Amygdala (tissue), 56 donors: ENCODE measurements at places on chromosomes 3 and 15.

- peak; percentile 56 for DNase-seq
Measured at GRCh38 chr3:116770815-116771450, 61.4 kb downstream of the TUSC7 start.

DNA sequence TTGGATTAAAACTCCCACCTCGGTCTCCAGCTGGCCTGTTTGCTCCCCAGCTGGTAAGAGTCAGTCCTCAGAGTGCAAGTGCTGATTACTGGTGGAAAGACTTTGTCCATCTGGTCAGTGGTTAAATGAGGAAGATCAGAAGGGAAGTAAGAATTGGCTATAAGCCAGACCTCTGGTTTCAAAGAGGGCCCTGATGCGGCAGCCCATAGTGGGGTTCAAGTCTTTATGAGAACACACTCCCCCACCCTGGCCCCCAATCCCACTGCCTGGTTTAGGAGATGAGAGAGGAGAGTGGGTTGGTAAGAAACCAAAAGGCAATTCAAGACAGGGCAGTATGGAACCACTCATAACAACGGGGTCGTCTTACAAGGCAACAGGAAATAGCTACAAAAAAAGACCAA is 65.0 kb downstream of the FRMD4B start:
- no peak for DNase-seq

- no peak for DNase-seq
Measured at GRCh38 chr15:58352026-58352929, 79.5 kb upstream of the LIPC start.

GRCh38 chr3:60277361-60277800 is 973.9 kb downstream of the FHIT start:
- DNase-seq, result no peak

GRCh38 chr3:131485119-131485518 is 17.7 kb downstream of the MRPL3 start:
- no peak for DNase-seq

- DNase-seq, result no peak
Measured at GRCh38 chr3:107950417-107950816, 140.4 kb downstream of the CD47 start.

DNA sequence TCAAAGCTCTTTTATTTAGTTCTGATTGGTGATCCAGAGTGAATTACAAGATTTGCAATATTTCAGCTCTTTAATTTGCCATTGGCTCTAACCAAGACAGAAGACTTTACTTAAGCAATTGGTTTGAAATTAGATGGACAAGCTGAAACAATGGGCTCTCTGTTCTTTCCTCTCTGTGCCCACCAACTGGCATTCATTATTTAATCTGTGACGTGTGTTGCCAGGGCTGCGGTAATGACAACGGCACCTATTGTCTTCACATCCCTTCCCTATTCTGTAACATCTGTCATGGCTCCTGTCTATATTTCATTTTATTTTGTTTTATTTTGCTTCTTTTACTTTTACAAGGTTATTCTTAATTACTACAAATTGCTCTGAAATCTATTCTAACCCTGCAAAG is 33.9 kb downstream of the PLD1 start:
- DNase-seq, result no peak

DNA sequence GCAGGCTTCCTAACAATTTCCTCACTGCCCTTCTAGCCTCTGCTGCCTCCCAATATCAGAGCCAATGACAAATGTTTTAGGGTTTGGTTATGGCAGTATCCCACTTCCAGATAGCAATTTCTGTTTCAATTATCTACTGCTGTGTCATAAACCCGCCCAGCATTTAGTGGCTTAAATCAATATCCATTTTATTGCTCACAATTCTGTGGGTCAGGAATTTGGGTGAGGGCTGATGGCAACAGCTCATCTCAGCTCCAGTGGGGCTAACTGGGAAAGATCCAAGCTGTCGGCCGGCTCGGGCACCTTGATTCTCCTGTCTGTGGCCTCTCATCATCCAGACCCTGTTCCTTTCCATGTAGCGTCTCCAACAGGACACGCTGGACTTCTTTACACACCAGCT is 85.3 kb upstream of the GOLGA8J start:
- no peak for DNase-seq

DNA sequence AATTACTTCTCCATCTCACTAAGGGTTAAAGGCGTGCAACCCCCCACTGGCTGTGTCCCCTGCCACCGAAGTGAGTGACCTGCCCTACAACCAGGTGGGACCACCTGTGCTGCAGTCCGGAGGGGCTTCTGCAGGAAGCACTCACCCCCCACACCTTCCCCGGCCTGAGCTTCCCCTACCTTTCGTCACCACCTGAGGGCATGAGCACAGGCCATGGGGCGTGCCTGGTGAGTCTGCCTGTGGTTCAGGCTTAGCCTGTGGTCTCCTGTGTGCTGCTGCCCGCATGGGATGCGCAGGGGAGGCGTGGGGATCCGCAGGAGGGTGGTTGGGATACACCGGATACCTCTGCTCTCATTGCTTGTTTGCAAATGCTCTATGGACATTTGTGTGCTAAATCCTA is 46.0 kb downstream of the KLHL25 start:
- no peak for DNase-seq

DNA sequence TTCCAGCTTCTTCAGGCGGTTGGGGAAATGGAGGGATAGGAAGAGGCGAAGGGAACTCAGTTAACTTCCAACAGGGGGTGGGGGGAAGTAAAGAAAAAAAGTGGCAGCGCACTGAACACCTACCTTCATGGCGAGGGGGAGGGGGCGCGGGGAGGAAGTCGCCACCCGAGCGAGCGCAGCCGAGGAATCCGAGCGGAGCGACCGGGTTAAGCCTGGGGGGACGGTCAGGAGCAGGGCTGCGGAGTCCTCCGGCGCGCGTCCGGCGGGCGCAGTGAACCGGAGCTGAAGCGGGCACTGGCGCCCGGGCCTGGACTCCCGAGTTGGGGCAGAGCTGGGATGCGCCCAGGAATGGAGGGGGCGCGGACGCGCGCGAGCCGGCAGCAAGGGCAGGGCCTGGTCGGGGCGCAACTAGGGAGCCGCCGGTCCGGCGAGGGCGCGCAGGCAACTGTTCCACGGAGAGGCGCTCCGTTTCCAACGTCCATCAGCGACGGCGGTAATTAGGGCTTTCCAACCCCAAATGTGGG is at the start of gene WNT5A:
TSS of gene WNT5A (minus strand) at position 450 of the 524 bp plus-strand sequence. CDS start at position 129, 321 bp downstream.
- no peak for DNase-seq

- no peak for DNase-seq
Measured at GRCh38 chr15:64571857-64572291, 111.5 kb downstream of the ZNF609 start.

- no peak for DNase-seq
Measured at GRCh38 chr3:29481969-29482767, 201.3 kb downstream of the RBMS3 start.

DNA sequence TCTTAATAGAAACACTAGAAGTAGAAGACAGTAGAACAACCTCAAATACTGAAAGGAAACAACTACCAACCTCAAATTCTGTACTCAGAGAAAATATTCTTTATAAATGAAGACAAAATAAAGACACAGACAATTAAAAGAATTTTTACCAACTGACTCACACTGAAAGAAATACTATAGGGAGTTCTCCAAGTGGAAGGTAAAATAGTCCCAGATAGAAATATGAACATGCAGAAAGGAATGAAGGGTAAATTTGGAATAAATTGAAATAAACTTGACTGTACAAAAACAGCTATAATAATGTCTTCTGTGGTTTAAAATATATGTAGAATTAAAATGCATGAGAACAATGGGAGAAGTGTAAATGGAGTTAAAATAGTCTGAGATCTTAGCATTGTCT is 36.7 kb upstream of the CCDC174 start:
- DNase-seq, result no peak

DNA sequence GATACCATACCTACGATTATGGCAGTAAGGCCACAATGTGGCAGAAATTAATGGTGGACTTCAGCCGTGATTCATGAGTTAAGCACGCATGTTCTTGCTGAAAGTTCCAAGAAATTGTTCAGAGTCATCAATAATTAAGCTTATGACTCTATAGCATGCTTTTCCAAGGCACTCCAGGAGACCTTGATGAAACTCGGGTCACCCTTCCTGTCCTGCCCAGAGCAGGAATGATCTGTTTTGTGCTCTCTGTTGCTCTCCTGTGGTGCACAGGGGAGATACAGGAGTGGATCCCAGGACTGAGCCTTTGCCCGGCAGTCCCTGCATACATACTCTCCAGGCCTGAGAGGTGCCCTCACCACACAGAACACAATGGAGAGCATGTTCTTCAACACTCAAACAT is 141.6 kb upstream of the SLC2A2 start:
- DNase-seq, result no peak

- DNase-seq, result no peak
Measured at GRCh38 chr15:85340321-85340665, 40.1 kb upstream of the AKAP13 start.

DNA sequence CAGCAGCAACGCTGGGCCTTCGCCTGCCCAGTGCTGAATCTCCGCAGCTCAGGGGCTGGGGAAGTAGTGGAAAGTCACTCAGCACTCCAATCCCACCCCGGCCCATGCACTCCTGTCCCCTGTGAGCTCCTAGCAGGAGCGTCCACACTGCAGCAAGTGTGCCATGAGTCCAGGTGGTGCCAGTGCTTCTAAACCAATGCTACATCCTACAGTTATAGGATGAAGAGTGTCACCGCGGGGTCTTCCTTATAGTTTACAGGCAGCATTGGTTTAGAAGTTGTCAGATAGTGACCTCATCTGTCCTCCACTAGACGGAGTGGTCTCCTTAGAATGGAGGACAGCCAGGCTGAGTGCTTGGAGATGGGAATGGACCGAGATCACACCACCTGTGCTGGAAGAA is 221.4 kb downstream of the GABRB3 start:
- DNase-seq, result no peak

- no peak for DNase-seq
Measured at GRCh38 chr15:31457161-31457560, 130.5 kb downstream of the KLF13 start.

GRCh38 chr15:23384371-23384770 is 29.8 kb downstream of the GOLGA8S start:
- DNase-seq, result no peak

GRCh38 chr3:75337226-75337900 is 326.8 kb upstream of the FRG2C start:
- DNase-seq, result no peak

DNA sequence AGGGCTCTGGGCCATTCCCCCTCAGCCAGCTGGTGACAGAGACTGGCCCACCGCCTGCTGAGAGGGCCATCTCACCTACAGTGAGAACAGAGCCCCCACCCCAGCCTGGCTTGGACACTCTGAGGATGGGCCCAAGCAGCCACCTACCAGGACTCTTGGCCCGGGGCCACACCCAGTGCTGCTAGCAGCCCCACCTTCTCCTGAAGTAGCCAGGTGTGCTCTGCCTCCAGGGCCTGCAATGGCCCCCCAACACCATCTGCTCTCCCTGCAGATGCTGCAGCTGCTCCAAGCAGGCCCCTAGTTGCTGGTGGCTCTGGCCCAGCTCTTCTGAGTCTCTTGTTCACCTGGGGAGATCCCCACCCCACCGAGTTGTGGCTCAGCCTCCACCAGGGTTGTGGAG is 6.8 kb upstream of the CLK3 start:
- no peak for DNase-seq

GRCh38 chr3:194134757-194135515 is 1.0 kb upstream of the HES1 start:
- peak; percentile 82 for DNase-seq

- no peak for DNase-seq
Measured at GRCh38 chr3:100020876-100021644, 93.2 kb downstream of the FILIP1L start.

DNA sequence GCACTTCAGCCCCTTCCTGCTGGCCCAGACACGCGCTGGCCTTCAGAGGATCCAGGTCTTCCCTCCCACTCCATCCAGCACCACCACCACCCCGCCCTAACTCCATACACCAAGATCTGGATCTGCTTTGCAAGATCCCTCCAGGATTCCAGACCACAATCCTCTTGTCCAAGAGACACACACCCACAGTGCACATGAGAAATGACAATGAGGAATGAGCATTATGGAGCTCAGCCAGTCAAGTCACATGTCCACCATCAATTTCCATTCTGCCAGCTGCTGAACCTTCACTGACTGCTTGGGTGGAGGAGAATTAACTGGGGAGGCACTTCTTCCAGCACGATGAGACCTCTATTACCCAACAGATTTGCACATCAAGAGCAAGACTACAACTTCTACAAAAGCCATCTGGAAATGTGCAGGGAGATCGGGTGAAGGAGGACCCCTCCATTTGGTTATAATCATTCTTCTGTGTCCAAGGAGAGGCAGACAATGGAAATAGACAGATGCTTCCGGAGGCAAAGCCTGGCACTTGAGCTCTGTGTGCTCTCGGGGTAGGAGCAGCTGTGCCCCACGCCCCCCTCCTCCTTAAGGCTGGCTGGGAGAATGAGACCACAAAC is 12.3 kb upstream of the SPATA12 start:
- DNase-seq, result no peak

GRCh38 chr15:75727851-75728715 is 15.4 kb upstream of the CSPG4 start:
- DNase-seq, result peak; percentile 18

DNA sequence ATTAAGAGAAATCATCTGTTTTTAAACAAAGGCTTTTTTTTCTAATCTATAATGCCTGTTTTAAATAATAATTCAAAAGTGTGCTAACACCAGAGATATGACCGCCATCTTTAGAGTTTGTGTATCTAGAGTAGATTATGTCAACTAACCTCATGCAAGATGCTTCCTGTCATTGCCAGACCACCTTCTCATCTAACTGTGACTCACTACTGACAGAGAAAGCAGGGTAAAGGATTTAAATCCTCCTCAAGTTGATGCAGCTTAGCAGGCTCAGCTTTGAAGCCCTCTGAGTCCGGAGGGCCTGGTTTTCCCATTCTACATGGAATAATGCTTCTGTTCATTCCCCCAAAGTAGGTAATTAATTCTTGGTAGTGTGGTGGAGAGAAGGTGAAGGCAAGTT is 108.5 kb downstream of the ECT2 start:
- DNase-seq, result no peak

- no peak for DNase-seq
Measured at GRCh38 chr3:58560771-58561311, 16.4 kb downstream of the FAM107A start.

- no peak for DNase-seq
Measured at GRCh38 chr15:84057714-84058331, 177.8 kb upstream of the GOLGA6L4 start.

DNA sequence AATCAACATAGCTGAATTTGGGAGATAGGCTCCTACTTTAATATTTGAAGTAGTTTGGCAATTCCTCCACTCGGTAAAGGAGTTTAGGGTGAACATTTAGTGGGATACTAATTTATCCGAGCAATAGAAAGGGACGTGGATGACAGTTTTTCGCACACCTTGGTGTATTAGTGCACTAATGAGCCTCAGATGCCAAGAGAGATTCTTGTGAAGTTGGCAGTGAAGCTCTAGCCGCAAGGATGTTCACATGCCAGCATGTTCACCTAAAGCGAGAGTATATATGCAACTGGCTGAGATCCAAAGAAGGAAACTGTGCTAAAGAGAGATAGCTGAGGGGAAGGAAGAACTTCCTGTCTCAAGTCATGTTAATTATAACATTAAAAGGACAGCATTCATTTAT is 58.5 kb downstream of the TGFBR2 start:
- DNase-seq, result no peak

- no peak for DNase-seq
Measured at GRCh38 chr3:187833799-187834578, 88.7 kb upstream of the BCL6 start.

GRCh38 chr3:126380011-126380768 is 14.5 kb upstream of the CFAP100 start:
- DNase-seq, result no peak

- DNase-seq, result no peak
Measured at GRCh38 chr3:71520161-71521020, 63.1 kb downstream of the FOXP1 start.

- DNase-seq, result no peak
Measured at GRCh38 chr3:101722394-101723173, 1.8 kb upstream of the CEP97 start.
